Fibroblast of skin of left biceps (primary cell): ENCODE measurements at places on chromosomes 5 and 9.

DNA sequence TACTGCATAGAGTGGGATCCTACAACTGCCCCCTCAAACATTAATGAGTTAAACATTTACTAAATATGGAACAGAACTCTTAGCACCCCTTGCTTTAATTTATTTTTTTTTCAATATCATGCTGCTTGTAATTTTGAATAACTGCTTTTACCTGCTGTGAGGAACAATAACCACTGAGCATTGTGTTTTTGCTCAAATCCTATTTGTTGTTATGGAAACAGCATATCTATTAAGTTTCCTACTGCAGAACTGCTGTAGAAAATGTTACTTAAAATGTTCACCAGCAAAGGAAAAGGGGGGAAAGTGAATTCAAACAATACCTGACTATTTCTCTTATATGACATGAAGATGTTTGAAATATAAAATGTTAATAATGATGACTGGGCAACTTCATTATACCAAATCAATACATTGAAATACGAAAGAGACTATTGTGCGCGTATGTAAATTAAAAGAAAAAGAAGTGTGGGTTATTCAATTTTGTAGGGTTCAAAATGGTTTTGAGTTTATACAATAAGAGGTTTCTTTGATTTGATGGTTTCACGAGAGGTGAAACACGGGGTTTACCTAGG is 1043.8 kb upstream of the NUDT12 start:
- no peak for DNase-seq

DNA sequence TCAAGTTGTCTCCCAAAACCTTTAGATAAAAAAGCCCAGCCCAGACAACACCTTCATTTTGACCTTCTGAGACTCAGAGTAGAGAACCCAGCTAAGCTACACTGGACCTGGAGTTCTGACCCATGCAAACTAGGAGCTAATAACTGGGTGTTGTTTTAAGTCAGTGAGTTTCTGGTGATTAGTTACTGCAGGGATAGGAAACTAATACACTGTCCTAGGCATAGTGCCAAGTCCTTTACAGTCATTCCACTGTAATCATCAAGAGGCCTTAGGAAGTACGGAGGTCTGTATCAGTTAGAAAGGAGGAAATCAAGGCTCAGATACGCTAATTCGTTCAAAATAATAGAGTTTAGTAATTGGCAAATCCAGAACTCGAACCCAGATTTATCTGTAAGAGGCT is 197.9 kb downstream of the KCTD16 start:
- DNase-seq, result no peak

- DNase-seq, result no peak
Observed at GRCh38 chr5:177368869-177369644, 11.3 kb downstream of the RGS14 start.

- no peak for DNase-seq
Observed at GRCh38 chr5:95555553-95555952, 652 bp downstream of the ARSK start.

DNA sequence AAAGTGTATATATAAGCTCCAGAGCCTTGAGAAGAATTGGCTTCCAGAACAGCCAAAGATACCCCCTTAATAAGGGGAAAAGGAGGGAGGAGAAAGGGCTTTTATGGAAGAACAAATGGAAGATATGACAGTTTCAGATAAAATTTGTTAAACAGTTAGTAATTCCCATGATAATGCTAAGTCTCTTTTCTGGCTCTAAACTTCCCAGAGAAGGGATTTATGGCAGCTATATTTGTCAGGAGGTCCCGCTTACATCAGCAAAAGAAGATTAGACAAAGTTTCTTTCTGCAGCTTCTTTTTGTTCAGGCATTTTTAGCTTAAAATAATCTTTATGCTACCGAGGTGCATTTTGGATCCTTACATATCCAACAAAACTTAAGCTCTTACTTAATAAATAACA is 14.3 kb upstream of the SLC36A3 start:
- no peak for DNase-seq

DNA sequence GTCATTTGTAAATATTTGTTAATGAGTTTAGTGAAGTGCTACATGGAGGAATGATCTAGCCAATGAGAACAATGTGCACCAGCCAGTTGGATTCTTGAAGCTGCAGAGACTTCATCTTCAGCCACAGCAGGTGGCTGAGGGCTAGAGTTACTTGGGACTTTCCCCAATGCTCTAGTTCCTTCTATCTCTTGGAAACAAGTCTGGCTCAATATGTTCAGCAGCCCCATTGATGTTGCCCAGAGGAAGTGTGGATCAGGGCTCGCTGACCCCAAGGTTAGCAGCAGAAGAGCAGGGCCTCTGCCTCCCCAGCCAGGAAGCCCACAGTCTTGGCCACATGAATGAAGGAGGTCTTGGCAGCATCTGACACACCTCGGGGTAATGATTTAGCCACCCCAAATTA is 117.5 kb downstream of the SLC1A3 start:
- DNase-seq, result no peak

GRCh38 chr5:153565822-153566221 is 75.4 kb downstream of the GRIA1 start:
- DNase-seq, result peak; percentile 42

- no peak for DNase-seq
Observed at GRCh38 chr9:103900466-103900865, 193.6 kb upstream of the SMC2 start.

GRCh38 chr5:180873615-180874520 is 12.8 kb upstream of the ZFP62 start:
- no peak for DNase-seq

GRCh38 chr9:129166623-129167557 is 11.2 kb downstream of the IER5L start:
- DNase-seq, result no peak

DNA sequence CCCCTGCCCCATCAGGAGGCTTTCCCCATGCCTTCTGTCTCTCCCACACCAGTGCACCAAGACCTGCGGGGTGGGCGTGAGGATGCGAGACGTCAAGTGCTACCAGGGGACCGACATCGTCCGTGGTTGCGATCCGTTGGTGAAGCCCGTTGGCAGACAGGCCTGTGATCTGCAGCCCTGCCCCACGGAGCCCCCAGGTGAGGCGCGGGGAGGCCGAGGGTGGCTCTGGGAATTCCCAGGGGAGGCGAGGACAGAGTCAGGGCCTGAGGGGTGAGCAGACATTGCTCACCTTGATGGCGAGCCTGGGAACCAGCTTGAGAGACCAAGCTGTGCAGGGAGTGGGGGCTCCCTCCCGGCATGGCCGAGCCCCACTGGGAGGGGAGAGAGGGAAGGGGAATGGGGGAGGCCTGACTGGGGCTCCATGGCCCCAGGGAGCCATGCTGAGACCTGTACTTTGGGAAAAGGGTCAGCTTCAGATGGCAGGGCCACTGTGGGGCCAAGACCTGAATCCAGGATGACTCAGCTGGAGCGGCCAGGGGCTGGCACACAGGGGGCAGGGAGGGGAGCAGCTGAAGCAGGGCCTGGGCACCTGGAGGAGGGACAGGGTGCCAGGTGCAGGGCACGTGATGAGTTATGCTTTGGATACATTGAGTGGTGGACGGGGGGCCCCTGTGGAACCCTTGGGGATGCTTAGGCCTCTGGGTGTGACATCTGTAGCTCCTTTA is 35.2 kb downstream of the FAM163B start:
- DNase-seq, result no peak

GRCh38 chr5:168434746-168435321 is 51.4 kb upstream of the RARS1 start:
- no peak for DNase-seq

- no peak for DNase-seq
Observed at GRCh38 chr5:169732841-169733240, 95.8 kb downstream of the DOCK2 start.

- DNase-seq, result peak; percentile 28
Observed at GRCh38 chr5:16480821-16481538, 15.4 kb upstream of the ZNF622 start.

GRCh38 chr9:130488621-130489330 is 44.0 kb downstream of the ASS1 start:
- no peak for DNase-seq

DNA sequence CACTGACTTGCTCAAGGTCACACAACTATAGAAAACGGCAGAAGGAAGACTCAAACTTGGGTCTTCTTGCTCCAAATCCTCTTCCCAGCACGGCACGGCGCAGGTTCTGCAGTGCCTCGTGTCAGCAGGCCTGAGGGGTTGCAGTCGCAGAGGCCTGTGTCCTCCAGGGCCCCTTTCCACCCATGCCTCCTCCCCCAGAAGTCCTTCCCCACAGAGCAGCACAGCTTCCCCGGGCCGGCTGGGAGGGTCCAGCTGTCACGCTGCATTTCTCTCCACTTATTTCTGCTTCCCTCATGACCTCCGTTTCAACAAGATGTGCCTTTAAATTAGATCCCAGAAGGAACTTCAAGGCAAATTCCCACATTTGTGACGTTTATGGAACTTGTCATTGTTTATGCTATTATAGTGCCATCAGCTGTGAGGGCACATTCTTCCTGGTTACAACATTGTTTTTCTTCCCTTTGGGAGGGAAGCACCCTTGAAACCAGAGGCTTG is 148.4 kb downstream of the C5orf15 start:
- no peak for DNase-seq

DNA sequence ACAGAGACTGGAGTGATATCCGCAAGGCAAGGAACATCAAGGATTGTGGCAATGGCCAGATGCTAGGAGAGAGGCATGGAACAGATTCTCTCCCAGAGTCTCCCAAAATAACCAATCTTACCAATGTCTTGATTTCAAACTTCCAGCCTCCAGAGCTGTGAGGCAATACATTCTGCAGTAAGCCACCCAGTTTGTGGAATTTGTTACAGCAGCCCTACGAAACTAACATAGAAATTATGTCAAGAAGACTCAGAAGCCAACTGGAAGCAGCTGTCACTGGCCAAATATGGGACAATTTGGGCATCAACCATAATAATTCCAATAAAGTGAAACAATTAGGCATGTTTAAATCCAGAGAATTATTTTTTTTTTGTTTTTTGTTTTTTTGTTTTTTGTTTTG is 271.1 kb downstream of the NDUFS4 start:
- no peak for DNase-seq

GRCh38 chr5:54326662-54327270 is 16.4 kb upstream of the ARL15 start:
- no peak for DNase-seq

DNA sequence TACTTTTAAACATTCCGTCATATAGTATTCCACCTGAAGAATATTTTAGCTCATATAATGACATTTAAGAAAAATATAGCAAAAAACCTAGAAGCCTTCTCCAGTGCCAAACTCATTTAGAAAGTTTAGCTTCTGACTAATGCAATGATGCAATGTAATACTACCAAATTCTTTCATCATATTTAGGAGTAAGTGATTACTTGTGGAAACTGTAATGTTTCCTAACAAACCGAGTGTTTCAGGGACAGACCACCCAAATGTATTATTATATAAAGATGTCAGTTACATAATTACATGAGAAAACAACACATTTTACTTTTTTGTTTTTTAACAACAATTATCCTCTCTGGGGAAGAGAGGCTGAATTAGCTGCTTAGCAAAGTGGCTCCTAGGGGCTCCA is 316.2 kb downstream of the ARL15 start:
- peak; percentile 67 for DNase-seq
